ENCODE measurements at places on chromosomes 11 and 22.

DNA sequence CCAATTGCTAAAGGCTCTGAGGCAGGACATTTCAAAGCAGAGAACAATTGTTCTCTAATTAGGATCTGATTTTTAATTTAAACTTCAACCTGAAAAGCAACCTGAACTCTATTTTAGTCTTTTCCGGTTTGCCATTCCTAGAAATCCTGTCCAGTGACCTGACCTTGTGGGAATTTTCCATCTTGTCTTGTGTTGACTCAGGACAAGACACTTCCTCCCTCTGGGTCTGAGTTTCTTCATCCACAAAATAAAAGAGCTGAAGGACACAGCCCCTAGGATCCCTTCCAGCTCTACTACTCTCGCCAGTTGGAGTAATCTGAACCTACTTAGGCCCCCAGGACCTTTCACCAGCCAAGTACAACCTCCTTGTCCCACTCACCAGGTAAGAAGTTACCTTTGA, 66.5 kb upstream of the POU2AF1 start:
- no peak for DNase-seq

DNA sequence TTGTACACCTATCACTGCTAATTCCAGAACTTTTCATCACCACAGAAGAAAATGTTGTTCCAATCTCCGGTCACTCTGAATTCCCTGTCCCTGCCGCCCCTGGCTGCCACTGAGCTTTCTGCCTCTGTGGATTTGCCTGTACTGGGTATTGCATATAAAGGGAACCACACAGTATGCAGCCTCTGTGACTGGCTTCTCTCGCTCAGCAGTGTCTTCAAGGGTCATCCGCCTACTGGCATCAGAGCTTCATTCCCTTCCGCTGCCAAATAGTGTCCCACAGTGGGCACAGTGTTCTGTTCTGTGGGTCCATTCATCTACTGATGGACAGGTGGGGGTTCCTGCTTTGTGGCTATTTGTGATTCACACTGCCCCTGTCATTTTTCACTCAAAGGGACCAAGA, 5.3 kb downstream of the DHCR7 start:
- no peak for DNase-seq

GRCh38 chr11:11657218-11657955, 35.6 kb upstream of the GALNT18 start:
- no peak for DNase-seq

- no peak for DNase-seq
Observed at GRCh38 chr11:73759610-73760134, 1.2 kb downstream of the RAB6A start.

DNA sequence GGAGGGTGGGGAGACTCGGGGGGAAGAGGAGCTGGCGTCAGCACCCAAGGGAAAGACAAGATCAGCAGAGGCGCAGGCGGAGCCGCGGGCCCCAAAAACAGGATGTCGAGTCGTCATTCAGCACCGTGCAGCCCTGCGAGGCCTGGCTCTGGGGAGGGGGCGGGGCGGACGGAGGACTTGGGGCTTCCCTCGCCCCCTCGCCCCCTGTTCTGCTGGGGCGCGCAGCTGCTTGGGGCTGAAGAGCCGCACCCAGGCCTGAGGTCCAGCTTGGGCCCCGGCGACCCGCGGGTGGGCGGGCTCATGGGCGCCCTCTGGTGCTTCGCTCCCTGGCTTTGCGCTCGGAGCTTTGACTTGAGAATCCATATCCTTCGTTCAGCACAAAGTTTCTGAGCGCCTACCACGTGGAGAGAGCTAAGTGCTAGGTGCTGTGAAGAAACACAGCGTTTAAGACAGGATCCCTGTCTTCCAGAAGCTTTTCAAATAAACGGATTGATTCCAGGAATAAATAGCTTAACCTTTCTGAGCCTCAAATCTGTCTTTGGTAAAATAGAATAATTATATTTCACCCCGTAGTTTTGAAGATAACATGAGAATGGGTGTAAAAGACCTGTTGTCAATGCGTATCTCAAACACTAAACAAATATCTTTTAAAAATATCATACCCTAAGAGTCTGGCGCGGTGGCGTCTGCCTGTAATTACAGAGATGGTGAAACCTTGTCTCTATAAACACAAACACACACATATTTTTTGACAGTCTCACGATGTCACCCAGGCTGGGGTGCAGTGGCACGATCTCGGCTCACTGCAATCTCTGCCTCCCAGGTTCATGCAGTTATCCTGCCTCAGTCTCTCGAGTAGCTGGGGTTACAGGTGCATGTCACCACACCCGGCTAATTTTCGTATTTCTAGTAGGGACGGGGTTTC, 929 bp upstream of the RHOG start:
- peak; percentile 89 for DNase-seq

GRCh38 chr22:44642096-44642644, 59.8 kb upstream of the PRR5 start:
- DNase-seq: no peak

GRCh38 chr11:45144126-45145082, 2.0 kb upstream of the PRDM11 start:
- DNase-seq: no peak

GRCh38 chr11:95556342-95557163, 233.0 kb downstream of the FAM76B start:
- DNase-seq: no peak

GRCh38 chr11:7021318-7021717, 1.0 kb downstream of the NLRP14 start:
- DNase-seq: no peak

GRCh38 chr22:50009765-50010675, 2.5 kb downstream of the IL17REL start:
- DNase-seq: no peak

- DNase-seq: no peak
Observed at GRCh38 chr11:82675838-82676237, 57.8 kb downstream of the FAM181B start.

DNA sequence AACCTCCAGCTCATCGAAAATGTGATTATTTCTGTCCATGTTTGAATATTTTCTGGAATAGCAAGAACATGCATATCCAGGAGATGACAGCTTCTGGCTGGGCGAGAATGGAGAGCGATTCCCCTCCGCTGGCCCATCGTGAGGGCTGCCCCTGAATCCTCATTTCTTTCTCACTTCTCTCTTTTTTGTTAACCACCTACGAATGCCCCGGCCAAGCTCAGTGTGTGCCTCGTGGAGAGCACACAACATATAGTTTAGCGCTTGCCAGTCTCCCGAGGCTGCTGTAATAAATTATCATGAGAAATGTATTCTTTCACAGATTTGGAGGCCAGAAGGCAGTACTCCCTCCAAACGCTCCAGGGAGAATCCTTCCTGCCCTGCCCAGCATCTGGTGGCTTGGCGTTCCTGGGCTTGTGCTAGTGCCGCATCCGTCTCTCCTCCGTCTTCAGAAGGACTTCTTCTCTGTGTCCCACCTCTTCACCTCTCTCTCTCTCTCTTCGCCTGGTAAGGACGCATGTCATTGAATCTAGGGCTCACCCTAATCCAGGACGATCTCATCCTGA, 1306.0 kb downstream of the TBC1D22A start:
- no peak for DNase-seq

DNA sequence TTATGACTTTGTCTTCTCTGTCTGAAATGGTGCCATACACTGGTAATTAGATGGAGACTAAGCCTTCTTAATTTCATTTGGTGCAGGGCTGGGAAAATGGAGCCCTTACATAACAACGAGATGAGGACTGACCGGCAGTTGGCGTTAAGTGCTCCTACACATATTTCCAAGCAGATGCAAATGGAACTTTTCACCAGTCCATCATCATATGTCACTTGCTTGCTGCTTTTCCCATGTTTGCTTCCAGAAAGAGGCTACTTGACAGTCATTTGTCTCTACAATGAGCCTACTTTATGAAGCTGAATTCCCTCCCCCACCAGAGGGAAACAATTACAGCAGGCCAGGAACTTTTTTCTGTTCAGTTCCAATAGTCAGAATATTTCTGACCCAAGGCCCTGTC, 32.6 kb downstream of the SVIP start:
- no peak for DNase-seq

GRCh38 chr11:96194581-96195374, 148.2 kb downstream of the MAML2 start:
- no peak for DNase-seq

- no peak for DNase-seq
Observed at GRCh38 chr11:34680206-34680605, 59.3 kb downstream of the EHF start.

DNA sequence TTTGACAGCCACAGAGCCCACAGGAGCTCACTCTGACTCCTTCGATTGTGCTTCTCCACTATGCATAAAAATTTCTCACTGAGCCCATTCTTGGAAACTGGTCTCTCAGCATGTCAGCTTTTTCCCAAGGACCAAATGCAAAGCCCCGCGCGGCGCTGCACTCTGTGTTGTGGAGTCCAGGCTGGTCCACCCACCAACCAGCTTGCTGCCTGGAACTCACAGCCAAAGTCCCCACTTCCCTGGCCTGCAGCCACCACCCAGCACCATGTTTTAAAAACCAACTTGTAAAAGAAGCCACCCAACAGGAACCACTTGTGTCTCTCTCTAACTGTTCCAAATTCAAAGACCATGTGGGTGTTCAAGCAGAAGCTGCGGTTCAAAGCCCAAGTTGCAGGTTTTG, 124.4 kb downstream of the SPATA19 start:
- no peak for DNase-seq

DNA sequence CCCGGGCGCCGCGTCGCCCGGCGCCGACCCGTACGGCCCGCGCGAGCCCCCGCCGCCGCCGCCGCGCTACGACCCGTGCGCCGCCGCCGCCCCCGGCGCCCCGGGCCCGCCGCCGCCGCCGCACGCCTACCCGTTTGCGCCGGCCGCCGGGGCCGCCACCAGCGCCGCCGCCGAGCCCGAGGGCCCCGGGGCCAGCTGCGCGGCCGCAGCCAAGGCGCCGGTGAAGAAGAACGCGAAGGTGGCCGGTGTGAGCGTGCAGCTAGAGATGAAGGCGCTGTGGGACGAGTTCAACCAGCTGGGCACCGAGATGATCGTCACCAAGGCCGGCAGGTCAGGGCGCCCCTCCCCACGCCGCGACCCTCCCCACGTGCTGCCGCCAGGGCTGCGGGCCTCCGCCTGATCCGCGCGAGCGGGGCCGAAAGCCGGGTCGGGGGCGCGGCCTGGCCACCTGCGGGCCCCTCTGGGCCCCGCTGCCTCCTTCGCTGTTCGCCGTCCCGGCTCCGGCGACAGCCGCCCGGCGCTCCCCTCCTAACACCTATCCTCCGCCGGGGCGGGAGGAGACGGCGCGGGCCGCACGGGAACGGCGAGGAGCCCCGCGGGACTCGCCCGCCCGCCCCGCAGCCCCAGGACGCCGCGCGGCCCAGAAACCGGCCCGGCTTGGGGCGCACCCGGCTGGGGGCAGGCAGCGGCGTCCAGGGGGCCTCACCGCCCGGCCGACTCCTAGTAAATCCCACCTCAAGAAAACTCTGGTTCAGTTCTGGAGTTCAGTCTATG, 560 bp downstream of the TBX1 start:
- DNase-seq: no peak

- no peak for DNase-seq
Observed at GRCh38 chr22:19440411-19441195, 6.9 kb downstream of the C22orf39 start.

- no peak for DNase-seq
Observed at GRCh38 chr11:116348226-116348625, 424.6 kb downstream of the BUD13 start.

DNA sequence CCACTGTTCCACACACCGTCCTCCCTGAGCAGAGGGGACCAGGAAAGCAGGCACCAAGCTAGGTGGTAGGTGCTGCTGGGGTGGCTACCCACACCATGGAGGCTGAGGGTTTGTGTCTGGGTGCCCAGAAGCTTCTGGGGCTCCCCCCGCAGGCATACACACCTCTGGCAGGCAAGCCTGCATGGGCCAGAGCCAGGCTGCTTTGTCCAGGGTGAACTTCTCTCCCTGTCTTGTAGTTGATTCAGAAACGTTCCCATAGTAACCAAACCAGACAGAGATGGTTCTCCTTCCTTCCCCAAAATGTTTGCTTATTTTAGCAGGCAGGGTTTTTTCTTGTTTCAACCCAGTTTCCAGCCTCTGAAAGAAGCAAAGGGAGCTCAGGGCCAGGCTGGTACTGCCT, 40.9 kb upstream of the SUSD2 start:
- DNase-seq: no peak

GRCh38 chr11:71418643-71419042, 29.6 kb downstream of the DHCR7 start:
- DNase-seq: no peak

- DNase-seq: no peak
Observed at GRCh38 chr22:22327723-22328122, 83.1 kb downstream of the VPREB1 start.

GRCh38 chr11:73400293-73400692, 24.1 kb downstream of the RELT start:
- no peak for DNase-seq

- DNase-seq: no peak
Observed at GRCh38 chr11:99535406-99535805, 514.7 kb downstream of the CNTN5 start.

- no peak for DNase-seq
Observed at GRCh38 chr11:869399-870126, 26.9 kb downstream of the TSPAN4 start.

Data from activated effector memory CD4-positive, alpha-beta T cell treated with Interleukin-2 at 50 U/mL for 16 hours (primary cell).